ENCODE measurements at places on chromosomes 5 and 9. TPM values are rescaled to one million over a fixed set of nuclear protein-coding genes. Genes with fewer than 3 reads are reported as not detected.

FAM153A gene
- total RNA-seq, result under 0.01 TPM

ARSI gene
- 6.0 TPM for total RNA-seq

ARAP3 gene
- 6.0 TPM for total RNA-seq

OR1Q1 gene
- not detected for total RNA-seq

CBY3 gene
- 0.33 TPM for total RNA-seq

LRRC14B gene
- not detected for total RNA-seq

BAAT gene
- total RNA-seq, result not detected

NUTM2F gene
- not detected for total RNA-seq

SPATA31C1 gene
- total RNA-seq, result not detected

ESM1 gene
- not detected for total RNA-seq

ZNF346 gene
- 16.0 TPM for total RNA-seq

SPATA24 gene
- total RNA-seq, result 7.5 TPM

BRIX1 gene
- total RNA-seq, result 20.8 TPM

GABRA1 gene
- total RNA-seq, result not detected

SHISAL2B gene
- total RNA-seq, result not detected

ADAMTS16 gene
- not detected for total RNA-seq

LRRC19 gene
- not detected for total RNA-seq

FOXD4L4 gene
- 0.67 TPM for total RNA-seq

FOXD4 gene
- not detected for total RNA-seq

SHOC1 gene
- under 0.01 TPM for total RNA-seq

MYMK gene
- not detected for total RNA-seq

TLX3 gene
- not detected for total RNA-seq

PCDHA6 gene
- total RNA-seq, result 0.67 TPM

All from mammary epithelial cell (primary cell).